ENCODE measurements at places on chromosomes 6 and 20. TPM values are rescaled to one million over a fixed set of nuclear protein-coding genes. Genes with fewer than 3 reads are reported as not detected.

GRCh38 chr6:112717401-112717800 lies 370.3 kb downstream of the RFPL4B start:
- DNase-seq, result no peak

TRAPPC3L gene
- 0.34 TPM for total RNA-seq

GRCh38 chr20:48096957-48097890 lies 311.9 kb upstream of the SULF2 start:
- no peak for DNase-seq

- DNase-seq, result no peak
Observed at GRCh38 chr6:42704251-42704936, 18.0 kb downstream of the PRPH2 start.

RIPOR3 gene
- total RNA-seq, result not detected

EPHA7 gene
- 0.53 TPM for total RNA-seq

PRICKLE4 gene
- total RNA-seq, result 6.4 TPM

- DNase-seq, result no peak
Observed at GRCh38 chr20:56460459-56460858, 8.0 kb upstream of the RTF2 start.

- DNase-seq, result no peak
Observed at GRCh38 chr6:113858480-113859348, 1.6 kb downstream of the MARCKS start.

DNA sequence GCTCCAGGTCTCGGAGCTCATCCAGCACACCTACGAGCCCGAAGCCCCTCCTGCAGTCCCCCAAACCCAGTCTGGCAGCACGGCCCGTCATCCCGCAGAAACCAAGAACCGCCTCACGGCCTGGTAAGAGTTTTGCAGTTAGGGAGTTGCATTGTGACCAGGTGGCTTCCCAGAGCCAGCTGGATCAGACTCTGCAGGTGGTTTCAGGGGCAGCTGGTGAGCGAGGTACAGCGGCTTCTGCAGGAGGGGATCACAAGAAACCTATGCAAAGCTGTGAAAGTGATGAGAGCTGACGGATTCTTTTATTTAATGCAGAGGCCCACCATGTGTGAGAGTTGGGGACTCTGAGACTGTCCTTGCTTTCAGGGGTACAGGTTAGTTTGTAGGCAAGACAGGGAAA lies 45.9 kb upstream of the SCGN start:
- no peak for DNase-seq

DNA sequence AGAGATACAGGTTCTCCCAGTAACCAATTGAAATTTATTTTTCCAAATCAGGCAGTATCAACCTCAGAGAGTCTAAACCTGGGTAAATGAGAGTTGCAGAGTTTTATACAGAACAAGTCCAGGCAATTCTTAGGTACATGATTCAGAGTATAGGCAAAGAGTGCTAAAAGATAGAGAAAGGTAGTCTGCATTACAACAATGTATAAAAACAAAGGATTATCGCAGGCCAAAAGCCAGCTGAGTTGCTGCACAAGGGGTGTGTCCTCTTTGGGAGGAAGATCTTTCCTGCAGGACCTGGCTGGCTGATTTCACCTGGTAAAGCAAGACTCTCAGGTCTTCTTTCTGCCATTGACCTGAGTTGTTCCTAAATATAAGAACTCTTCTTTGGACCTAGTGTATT lies 48.9 kb upstream of the ECHDC1 start:
- no peak for DNase-seq

PSORS1C1 gene
- 1.8 TPM for total RNA-seq

GRCh38 chr6:21588481-21589351 lies 4.8 kb upstream of the SOX4 start:
- no peak for DNase-seq

RIMS1 gene
- total RNA-seq, result 0.82 TPM

- no peak for DNase-seq
Observed at GRCh38 chr6:113121571-113121970, 735.6 kb upstream of the MARCKS start.

GRCh38 chr20:50730765-50731054 lies 670 bp upstream of the PARD6B start:
- no peak for DNase-seq

HDGFL1 gene
- not detected for total RNA-seq

- no peak for DNase-seq
Observed at GRCh38 chr6:137698636-137699030, 168.4 kb upstream of the TNFAIP3 start.

GRCh38 chr6:3798055-3798919 lies 46.8 kb upstream of the PXDC1 start:
- no peak for DNase-seq

TAP1 gene
- total RNA-seq, result 106 TPM

DNA sequence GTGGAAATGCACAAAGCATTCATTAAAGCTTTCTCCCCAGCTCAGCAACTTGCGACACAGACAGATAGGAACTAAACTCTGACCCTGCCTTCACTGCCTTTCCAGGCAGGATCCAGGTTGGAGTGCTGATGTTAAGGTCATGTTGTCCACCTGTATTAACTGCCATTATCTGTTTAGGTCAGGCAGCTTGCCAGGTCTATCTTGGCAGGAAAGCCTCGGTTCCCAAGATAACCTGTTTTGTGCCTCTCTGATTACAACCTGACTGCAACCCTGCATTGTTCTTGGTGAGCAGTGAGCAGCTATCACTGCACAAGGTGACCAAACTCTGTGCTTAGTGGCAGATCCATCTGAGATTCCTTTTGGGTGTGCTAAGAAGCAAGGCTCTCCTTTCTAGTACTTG lies 23.2 kb upstream of the ELOVL2 start:
- no peak for DNase-seq

FOXA2 gene
- total RNA-seq, result not detected

GGT7 gene
- total RNA-seq, result 6.2 TPM

DNA sequence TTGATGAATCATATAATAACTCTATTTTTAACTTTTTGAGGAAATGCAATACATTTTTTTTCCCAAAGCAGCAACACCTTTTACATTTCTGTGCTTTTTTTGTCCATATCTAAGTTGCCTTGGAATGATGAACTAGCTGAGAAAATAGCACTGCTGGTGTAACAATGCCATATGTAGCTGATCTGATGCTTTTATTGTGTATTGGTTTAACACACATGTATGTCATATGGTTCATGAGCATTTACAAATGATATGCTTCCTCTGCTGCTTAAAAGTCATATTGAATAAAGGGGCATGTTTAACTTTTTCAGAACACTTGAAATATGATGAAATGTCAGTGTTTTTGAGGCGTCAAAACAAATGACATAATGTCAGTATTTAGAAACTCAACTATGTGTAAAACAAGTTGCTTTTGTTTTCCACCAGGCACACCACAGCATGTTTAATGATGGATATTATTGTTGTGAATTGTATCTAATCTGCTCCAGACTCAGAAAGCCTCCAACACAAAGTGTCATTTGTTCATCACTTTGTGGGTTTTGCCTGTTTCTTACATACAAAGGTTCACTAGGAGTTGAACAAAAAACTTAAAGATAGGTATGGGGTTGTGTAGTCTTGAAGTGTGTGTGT lies 775.8 kb upstream of the FLRT3 start:
- DNase-seq, result no peak

DNA sequence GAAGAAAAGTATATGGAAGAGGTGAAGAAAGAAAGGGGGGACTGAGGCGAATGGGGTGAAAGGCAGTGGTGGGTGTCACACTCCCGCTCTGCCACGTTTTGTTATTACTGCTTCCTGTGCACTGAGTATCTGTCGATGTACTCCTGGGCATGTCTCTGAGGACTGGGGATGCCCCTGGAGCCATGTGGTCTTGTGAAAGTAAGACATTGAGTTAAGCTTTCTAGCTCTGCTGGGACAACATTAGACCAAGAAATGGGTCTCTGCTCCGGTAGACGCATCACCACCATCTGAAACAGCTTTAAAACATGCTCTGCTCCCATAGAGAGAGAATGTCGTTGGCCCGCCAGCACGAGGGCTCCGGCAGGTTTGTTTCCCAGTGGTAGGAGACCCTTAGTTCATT lies 40.0 kb downstream of the IRF4 start:
- DNase-seq, result no peak

DNA sequence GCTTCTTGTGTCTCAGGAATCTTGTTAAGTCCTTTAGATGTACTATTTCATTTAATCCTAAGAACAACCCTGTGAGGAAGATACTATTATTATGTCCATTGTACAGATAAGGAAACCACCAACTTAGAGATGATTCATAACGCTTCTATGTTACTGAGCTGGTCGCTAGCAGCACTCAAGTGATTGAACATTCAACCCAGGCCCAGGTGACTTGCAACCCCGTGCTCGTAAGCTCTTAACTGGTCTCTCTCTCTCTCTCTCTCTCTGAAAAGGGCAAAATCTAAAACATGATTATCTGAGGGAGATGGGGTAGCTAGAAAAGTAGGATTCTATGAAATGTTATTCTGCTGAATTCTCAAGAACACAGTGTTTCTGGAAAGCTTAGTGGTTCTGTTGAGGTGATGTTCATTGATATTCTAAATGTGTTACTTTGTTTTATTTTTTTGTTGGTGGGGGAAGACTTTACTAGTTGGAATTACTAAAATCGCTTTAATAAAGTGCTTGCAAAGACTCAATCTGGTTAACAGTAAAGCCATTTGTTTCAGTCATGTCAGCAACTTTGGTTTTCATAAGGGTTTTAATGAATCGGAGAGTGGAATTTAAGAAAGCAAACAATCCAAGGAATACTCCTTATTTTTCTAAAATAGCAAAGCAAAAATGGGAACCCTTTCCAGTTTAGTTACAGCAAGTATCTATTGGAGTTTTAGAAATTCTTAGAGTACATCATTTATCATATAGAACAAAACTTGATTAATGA lies 265.0 kb upstream of the TAB2 start:
- DNase-seq, result no peak

- no peak for DNase-seq
Observed at GRCh38 chr20:63868264-63868663, 3.2 kb downstream of the TPD52L2 start.

DNA sequence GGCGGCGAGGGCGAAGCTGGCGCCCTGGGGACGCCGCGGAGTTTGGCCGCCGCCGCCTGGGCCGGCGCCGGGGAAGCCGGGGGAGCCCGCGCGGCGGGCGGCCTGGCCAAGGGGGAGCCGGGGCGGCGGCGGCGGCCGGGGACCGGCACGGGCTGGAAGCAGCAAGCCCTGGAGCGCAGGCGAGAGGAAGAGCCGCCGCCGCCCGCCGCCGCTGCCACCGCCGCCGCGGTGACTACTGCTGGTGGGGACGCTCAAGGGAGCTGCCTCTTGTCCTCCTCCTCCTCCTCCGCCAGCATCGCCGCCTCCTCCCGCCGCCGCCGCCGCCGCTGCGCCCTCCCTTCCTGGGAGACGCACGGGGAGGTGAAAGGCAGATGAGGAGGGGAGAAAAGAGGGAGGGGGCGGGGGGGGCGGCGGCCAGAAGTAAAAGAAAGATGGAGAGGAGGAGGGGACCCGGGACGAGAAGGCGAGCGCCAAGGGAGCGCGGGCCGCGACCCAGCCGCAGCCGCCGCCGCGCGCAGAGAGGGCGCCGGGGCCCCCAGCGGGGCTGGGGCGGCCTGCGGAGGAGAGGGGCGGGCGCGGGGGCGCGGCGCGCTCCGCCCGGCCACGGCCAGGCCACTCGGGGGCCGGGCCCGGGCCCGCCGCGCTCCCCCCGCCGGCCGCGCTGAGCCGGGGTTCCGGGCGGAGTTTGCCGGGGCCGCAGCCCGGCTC lies 846 bp downstream of the PDE10A start:
- no peak for DNase-seq

GRCh38 chr6:111927321-111927720 lies 54.1 kb upstream of the FYN start:
- no peak for DNase-seq

SLC2A10 gene
- 20.6 TPM for total RNA-seq

- no peak for DNase-seq
Observed at GRCh38 chr6:45949256-45949655, 66.4 kb downstream of the CLIC5 start.

MYCT1 gene
- 156 TPM for total RNA-seq

JAG1 gene
- 104 TPM for total RNA-seq

LRRC73 gene
- 0.12 TPM for total RNA-seq

GRCh38 chr20:1975291-1975690 lies 18.6 kb downstream of the PDYN start:
- no peak for DNase-seq

CCM2L gene
- 12.3 TPM for total RNA-seq

GRCh38 chr6:26594730-26595632 lies 1.8 kb upstream of the ABT1 start:
- no peak for DNase-seq

TINAG gene
- total RNA-seq, result 4.8 TPM

GRCh38 chr6:38001386-38001785 lies 181.9 kb downstream of the ZFAND3 start:
- DNase-seq, result no peak

STX7 gene
- 27.5 TPM for total RNA-seq
